ENCODE measurements at places on chromosomes 3 and 15. TPM values are rescaled to one million over a fixed set of nuclear protein-coding genes. Genes with fewer than 3 reads are reported as not detected.
A peak's percentile ranks its signal among the peaks of the same experiment; 100 is the strongest.

GRCh38 chr3:52354676-52355075 lies 38.6 kb downstream of the DNAH1 start:
- DNase-seq, result no peak
- no peak overlapping the region for H3K27ac ChIP-seq
- H3K4me3 ChIP-seq, result no peak overlapping the region
- H3K27me3 ChIP-seq, result no peaks in the 10 kb centered on the region

GRCh38 chr15:54519577-54519976 lies 541.3 kb downstream of the UNC13C start:
- H3K27me3 ChIP-seq, result no peaks in the 10 kb centered on the region
- H3K27ac ChIP-seq, result peak overlapping the region; percentile 24
- no peak overlapping the region for H3K4me3 ChIP-seq
- no peaks in the 10 kb centered on the region for H3K36me3 ChIP-seq

GRCh38 chr3:159860269-159861116 lies 128.1 kb upstream of the IL12A start:
- H3K4me1 ChIP-seq, result peaks cover 97% of the 10 kb centered on the region
- no peaks in the 10 kb centered on the region for H3K36me3 ChIP-seq
- no peak overlapping the region for H3K27ac ChIP-seq
- no peaks in the 10 kb centered on the region for H3K27me3 ChIP-seq
- no peak overlapping the region for H3K4me3 ChIP-seq
- DNase-seq, result no peak

- H3K4me3 ChIP-seq, result no peak overlapping the region
- peaks cover 15% of the 10 kb centered on the region for H3K27me3 ChIP-seq
- DNase-seq, result no peak
- H3K27ac ChIP-seq, result no peak overlapping the region
- no peaks in the 10 kb centered on the region for H3K4me1 ChIP-seq
- no peaks in the 10 kb centered on the region for H3K36me3 ChIP-seq
These were observed 13.6 kb upstream of the COMMD2 start for GRCh38 chr3:149765762-149766334.

- peaks cover 3% of the 10 kb centered on the region for H3K4me1 ChIP-seq
- H3K36me3 ChIP-seq, result no peaks in the 10 kb centered on the region
- H3K27ac ChIP-seq, result no peak overlapping the region
- H3K4me3 ChIP-seq, result no peak overlapping the region
- DNase-seq, result no peak
- no peaks in the 10 kb centered on the region for H3K27me3 ChIP-seq
These were observed 202.8 kb downstream of the CADPS start for GRCh38 chr3:62672270-62672987.

DNA sequence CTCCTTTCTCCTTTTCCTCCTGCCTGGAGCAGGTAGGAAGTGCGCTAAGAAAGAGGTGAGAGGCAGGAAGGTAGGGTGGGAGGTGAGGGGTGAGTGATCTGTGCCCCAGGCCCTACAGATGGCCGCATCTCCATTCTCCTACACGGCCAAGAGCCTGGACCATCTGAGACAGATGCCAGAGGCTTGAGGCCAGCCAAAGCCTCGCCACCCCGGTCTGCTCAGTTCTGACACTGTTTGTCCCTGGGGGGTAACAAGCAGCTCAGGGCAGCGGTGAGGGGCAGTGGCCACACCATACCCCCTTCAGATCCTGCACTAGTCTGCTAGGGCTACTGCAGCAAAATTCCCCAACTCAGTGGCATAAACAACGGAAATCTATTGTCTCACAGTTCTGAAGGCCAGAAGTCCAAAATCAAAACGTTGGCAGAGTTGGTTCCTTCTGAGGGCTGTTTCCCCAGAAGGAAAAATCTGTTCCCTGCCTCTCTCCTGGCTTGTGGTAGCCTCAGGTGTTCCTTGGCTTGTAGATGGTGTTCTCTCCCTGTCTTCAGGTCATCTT lies 28.4 kb downstream of the ADCY5 start:
- H3K27me3 ChIP-seq, result no peaks in the 10 kb centered on the region
- H3K4me3 ChIP-seq, result no peak overlapping the region
- no peak for DNase-seq
- H3K36me3 ChIP-seq, result no peaks in the 10 kb centered on the region
- peaks cover 97% of the 10 kb centered on the region for H3K4me1 ChIP-seq

DNA sequence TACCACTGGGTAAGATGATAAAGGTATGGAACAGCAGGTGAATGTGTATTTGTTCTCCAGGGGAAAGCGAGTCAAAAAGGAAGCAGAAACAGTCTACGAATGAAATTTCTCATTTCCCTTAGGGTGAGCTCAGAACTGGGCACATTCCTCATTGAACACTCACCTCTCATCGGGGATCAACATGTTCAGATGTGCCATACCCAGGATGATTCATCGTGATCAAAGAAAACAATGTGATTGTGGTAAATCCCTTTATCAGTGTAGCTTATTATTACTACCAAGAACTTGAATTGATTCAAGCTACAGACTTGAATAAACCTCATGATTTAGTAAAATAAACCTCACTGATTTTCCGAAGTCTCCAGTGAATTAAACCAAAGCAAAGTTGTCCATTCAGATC lies 72.1 kb downstream of the GJD2 start:
- H3K27me3 ChIP-seq, result peaks cover 6% of the 10 kb centered on the region
- no peaks in the 10 kb centered on the region for H3K4me1 ChIP-seq
- no peak overlapping the region for H3K4me3 ChIP-seq

DNA sequence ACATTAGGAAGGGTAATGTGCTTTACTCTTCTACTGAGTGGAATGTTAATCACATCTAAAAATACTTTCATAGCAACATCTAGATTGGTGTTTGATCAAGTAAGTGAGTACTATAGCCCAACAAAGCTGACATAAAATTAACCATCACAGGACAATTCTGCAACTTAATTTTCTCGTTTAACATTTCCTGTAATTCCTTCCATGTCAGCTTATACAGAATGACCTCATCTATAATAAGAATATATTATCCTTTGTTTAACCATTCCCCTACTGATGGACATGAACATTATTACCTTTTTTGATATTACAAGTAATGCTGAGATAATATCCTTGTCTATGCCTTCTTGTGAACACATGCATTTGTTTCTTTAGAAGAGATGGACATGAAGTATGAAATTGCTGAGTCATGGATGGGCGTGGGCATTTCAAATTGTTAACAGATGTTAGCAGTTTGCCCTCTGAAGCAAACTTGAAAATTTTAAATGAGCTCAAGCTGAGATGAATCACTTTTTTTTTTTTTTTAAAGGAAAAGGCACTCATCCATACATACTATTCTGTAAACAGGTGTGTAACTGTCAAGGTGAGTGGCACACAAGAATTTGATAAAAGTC lies 85.1 kb downstream of the OXNAD1 start:
- no peak for DNase-seq
- no peaks in the 10 kb centered on the region for H3K27me3 ChIP-seq
- H3K36me3 ChIP-seq, result peaks cover 73% of the 10 kb centered on the region

DNA sequence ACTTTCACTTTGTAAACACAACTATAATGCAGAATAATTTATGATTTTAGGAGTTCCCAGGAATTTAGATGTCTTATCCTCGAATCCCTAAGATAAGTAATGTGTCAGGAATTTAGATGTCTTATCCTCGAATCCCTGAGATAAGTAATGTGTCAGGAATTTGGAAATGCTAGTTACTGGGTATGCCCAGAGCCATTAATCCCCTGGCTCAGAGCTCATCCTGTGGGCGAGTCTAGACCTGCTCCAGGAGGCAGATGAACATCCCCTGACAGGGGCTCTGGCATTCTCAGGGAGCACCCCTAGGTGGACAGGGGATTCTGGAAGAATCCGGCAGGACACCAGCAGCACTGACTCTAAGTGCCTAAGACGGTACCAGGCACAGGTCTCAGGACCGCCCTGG lies 163.3 kb downstream of the ARRDC4 start:
- no peak overlapping the region for H3K27ac ChIP-seq
- DNase-seq, result no peak
- no peaks in the 10 kb centered on the region for H3K4me1 ChIP-seq
- no peaks in the 10 kb centered on the region for H3K27me3 ChIP-seq
- H3K4me3 ChIP-seq, result no peak overlapping the region

DNA sequence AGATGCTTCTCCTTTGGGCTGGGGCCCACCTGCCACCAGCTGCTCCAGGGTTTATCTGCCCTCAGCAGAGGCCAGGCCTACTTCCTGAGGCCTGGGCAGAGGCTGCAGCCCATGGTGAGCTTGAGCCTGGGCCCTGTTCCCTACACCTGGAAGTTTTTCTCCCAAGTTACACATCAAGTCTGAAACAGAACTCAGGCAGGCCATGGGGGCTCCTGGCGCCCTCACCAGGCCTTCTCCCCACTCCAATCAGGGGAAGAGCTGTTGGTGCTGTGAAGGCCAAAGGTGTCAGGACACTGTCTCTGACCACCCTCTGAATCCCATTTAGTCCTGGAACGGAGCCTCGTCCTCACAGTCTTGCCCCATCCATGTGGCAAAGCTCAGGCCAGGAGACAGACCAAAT lies 7.3 kb downstream of the VWA5B2 start:
- no peak overlapping the region for H3K4me3 ChIP-seq
- peaks cover 4% of the 10 kb centered on the region for H3K4me1 ChIP-seq
- no peak for DNase-seq
- peaks cover 24% of the 10 kb centered on the region for H3K27me3 ChIP-seq
- no peaks in the 10 kb centered on the region for H3K36me3 ChIP-seq

DNA sequence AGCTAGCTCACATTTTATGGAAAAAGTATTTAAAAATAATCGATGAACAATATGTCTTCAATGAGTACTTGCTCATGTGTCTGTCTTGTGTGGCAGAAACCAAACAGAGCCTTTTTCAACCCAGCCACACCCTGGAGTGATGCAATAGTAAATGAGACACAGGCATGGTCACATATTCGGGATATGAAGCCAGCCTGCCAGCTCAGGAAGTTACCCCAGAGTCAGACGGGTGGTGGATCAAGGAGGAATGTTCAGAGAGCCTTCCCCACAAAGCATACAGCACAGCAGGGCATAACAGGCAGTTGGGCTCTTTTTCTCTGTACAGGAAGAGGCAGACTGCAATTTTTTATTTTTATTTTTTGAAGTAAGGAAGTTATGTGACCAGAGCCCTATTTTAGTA lies 27.3 kb downstream of the LARP6 start:
- H3K36me3 ChIP-seq, result no peaks in the 10 kb centered on the region
- no peaks in the 10 kb centered on the region for H3K27me3 ChIP-seq
- H3K4me3 ChIP-seq, result no peak overlapping the region
- no peak overlapping the region for H3K27ac ChIP-seq
- H3K4me1 ChIP-seq, result peaks cover 24% of the 10 kb centered on the region

DNA sequence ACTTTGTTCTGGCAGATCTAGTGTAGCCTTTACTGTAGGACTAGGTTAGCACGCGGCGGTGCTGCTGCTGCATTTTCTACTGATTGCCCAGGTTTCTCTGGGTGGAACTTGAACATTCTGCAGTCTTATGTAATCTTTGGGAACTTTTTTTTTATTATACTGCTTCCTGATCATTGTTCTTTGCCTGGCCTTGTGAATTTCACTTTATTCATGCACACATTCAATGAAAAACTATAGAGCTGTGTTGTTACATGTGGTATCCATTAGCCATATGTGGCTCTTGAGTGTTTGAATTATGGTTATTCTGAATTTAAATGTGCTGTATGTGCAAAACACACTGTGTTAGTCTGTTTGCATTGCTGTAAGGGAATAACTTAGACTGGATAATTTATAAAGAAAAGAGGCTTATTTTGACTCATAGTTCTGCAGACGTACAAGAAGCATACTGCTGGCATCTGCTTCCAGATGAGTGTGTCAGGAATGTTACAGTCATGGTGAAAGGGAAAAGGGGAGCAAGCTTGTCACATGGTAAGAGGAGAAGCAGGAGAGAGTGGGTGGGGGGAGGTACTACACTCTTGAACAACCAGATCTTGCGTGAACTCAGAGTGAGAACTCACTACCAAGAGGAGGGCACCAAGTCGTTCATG lies 26.5 kb downstream of the MEF2A start:
- H3K27ac ChIP-seq, result no peak overlapping the region
- DNase-seq, result no peak

DNA sequence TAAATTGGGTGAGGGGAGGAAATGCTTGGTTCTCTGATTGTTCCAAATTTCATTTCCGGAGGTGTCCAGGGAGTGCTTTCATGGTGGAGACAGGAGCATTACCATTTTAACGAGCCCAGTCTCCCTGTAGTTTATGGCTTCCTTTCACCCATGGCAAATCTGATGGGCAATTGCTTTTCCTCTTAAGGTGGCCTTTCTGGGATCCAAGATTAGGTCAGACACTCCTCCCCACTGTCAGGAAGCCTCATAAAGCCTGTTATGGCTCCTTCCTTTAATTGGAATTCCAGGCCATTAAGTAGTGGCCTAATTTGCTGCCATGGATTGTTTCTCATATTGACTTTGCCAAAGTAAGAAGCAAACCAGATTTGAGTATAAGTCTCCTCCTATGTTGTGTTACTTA lies 157.8 kb downstream of the PDCD6IP start:
- DNase-seq, result no peak
- H3K27ac ChIP-seq, result no peak overlapping the region
- no peak overlapping the region for H3K4me3 ChIP-seq

DNA sequence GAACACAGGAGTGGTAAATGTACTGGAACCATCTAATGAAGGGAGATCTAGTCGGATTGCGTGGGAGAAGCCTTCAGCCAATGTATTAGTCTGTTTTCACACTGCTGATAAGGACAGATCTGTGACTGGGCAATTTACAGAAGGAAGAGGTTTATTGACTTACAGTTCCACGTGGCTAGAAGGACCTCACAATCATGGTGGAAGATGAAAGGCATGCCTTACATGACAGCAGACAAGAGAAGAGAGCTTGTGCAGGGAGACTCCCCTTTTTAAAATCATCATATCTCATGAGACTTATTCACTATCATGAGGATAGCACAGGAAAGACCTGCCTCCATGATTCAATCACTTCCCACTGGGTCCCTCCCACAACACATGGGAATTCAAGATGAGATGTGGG lies 17.0 kb downstream of the HRG start:
- H3K4me3 ChIP-seq, result no peak overlapping the region
- no peaks in the 10 kb centered on the region for H3K27me3 ChIP-seq
- H3K4me1 ChIP-seq, result no peaks in the 10 kb centered on the region
- H3K27ac ChIP-seq, result no peak overlapping the region
- H3K36me3 ChIP-seq, result no peaks in the 10 kb centered on the region

DNA sequence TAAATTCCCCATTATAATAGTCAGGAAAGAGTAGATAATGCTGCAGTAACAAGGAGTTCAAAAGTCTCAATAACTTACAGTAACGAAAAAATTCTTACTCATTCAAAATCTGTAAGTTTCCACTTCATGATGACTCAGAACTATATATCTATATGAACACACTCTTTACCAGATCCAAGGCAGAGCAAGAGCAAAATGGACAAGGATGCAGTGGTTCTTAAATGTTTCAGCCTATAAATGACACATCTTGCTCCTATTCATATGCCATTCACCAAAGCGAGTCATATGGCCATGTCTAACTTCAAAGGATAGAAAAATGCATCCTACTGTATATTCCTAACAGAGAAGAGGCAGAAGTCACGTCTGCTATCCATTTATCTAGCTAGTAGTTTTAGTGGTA lies 787.7 kb downstream of the NAALADL2 start:
- H3K4me3 ChIP-seq, result no peak overlapping the region
- DNase-seq, result no peak
- no peak overlapping the region for H3K27ac ChIP-seq
- no peaks in the 10 kb centered on the region for H3K36me3 ChIP-seq
- H3K4me1 ChIP-seq, result no peaks in the 10 kb centered on the region

TLR9 gene
- 0.46 TPM for total RNA-seq

RPL15 gene
- total RNA-seq, result 1,072 TPM

SMAD6 gene
- total RNA-seq, result 16.7 TPM

OR5AC2 gene
- total RNA-seq, result not detected

GOLGA6A gene
- total RNA-seq, result not detected

SH3GL3 gene
- not detected for total RNA-seq

MCTP2 gene
- 0.30 TPM for total RNA-seq

CPLX3 gene
- total RNA-seq, result 1.5 TPM

PIERCE2 gene
- total RNA-seq, result 6.6 TPM

FBXL2 gene
- total RNA-seq, result 1.9 TPM

ZPLD1 gene
- total RNA-seq, result not detected

HGD gene
- total RNA-seq, result not detected

DNAJC13 gene
- total RNA-seq, result 36.7 TPM

SEMA6D gene
- total RNA-seq, result 13.6 TPM

TIPIN gene
- 3.5 TPM for total RNA-seq
